Stimulated activated CD8-positive, alpha-beta memory T cell treated with anti-CD3 and anti-CD28 coated beads, Interleukin-4, amount 100 ng/mL, for 1 hour (primary cell): ENCODE measurements at places on chromosomes 2 and 18.

DNA sequence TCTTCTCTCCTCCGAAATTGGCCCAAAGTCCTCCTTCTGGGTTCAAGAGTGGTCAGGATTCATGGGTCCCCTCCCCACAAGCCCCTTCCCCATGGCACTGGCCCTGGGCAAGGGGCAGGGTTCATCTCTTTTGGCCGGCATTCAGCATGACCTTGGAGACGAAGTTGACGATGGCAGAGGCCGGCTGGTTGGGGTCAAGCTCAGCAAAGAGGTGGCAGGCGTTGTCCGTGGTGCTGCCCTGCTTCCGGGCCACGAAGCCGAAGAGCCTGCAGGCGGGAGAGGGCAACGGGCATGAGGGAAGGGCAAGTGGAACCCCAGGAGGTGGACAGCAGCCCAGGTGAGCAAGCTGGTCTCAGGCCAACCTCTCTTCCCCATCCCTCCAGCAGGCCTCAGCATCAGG lies 198.5 kb downstream of the TNS1 start:
- no peak for DNase-seq

DNA sequence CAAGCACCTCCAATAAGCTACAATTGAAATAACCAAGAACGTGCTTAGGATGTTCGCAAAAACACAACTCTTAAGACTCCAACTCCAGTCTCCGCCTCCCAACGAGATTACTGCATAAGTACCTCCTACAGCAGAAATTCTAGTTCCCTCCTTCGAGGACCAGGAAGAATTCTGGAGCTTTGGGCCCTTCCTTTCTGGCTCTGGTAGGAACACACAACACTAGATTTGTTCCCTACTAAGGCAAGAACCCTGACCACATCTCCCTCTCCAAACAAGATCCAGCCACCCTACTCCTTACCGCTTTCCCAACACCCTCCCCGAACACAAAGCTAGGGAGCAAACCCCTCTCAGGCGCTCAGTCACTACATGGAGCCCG lies 721 bp downstream of the ADAM17 start:
- DNase-seq, result no peak

GRCh38 chr2:186947516-186947915 lies 98.5 kb upstream of the ZSWIM2 start:
- DNase-seq, result no peak

GRCh38 chr2:228227466-228227865 lies 46.0 kb upstream of the SPHKAP start:
- no peak for DNase-seq

GRCh38 chr18:47036298-47036874 lies 965 bp upstream of the ELOA2 start:
- DNase-seq, result no peak

- DNase-seq, result no peak
These were observed 10.2 kb upstream of the ITGA4 start for GRCh38 chr2:181446985-181447384.
